ENCODE measurements at places on chromosomes 12 and 14.

DNA sequence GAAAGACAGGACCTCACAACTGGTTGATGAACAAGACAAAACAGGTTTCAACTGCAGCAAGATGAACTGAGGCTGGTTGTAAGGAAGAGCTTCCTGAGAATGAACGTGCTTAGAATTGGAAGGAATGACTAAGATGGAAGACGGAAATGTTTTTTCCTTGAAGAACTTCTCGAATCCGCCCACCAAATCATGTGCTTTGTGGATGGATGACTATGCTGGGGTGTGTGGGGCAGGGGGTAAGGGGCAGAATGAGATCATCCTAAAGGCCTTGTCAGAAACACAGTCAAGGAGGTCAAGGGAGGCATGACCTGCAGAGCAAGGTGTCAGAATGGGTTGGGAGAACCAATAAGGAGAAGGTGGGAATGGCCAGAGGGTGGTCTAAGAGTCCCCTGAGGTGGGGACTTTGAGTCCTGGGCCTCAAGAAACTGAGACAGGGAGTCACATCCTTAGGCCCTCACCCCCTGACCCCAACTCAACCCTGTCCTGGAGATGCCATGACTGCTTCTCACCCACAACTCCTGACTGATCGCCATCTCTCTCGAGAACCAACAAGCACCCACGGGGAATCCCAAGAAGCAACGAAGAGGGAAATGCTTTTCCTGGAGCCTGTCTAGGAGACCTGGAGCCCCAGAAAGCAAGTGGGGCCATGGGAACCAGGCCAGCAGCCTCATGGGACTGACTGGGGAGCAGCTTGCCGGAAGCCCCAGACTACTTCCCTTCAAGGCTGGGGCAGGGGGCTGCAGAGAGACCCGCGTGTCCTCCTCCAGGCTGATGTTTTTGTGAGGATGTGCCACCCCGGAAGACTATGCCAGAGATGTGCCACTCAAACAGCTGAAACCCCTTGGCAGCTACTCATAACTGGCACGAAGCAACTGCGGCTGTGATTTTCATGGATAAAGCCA lies 84.0 kb downstream of the ACTN1 start:
- no peak for DNase-seq

- DNase-seq = no peak
Measured at GRCh38 chr12:29008786-29009185, 140.3 kb upstream of the FAR2 start.

- no peak for DNase-seq
Measured at GRCh38 chr12:31687101-31687527, 27.6 kb downstream of the ETFBKMT start.

DNA sequence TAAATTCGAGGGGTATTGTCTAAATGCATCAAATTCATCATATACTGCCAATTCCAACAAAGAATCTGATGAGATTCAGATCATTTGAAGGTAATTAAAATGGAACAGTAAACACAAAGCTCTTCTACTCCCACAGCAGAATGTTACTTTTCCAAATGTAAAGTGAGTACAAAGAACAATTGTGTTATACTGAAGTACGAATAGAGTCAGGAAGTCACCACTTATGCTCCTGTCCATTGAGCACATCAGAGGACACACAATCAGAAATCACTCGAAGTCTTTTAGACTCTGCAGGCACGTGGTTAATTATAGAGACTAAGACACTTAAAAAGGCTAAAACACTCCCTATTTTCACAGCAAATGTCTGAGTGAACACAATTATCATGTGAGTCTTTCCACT lies 388.5 kb upstream of the MIS18BP1 start:
- no peak for DNase-seq

DNA sequence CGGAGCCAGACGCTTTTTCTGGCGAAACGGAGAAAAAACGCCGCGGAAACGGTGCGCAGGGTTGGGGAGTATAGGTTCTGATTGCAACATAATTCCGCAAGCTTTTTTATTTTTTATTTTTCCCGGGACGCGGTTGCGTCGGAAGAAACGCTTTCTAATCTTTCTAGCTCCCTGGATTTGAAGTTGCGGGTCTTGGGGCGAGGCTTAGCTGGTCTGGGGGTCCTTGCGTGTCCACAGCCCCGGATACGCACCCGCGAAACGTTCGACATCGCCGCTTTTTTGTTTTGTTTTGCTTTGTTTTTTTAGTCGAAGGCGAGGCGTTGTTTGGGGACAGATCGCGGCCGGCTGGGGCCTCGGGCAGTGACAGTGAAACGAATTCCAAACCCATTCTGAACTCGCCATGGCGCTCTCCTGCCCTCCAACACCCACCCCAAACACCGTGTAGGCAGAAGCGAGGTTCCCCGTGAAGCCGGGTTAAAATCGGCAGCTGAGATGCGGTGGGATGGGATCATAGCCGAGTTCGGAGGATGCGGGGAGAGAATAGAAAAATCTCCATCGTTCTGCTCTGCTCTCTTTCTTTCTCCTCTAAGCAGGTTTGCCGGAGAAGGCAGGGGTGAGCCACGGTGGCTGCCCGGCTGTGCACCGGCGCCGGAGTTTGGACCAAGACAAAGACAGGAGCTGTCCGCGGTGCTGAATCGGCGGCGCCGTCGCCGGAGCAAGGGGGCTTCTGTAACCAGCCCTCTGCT lies 8.1 kb upstream of the LHX5 start:
- peak; percentile 35 for DNase-seq

- DNase-seq = no peak
Measured at GRCh38 chr14:29674566-29675285, 252.9 kb downstream of the PRKD1 start.

GRCh38 chr14:76421662-76422061 lies 45.7 kb downstream of the ESRRB start:
- no peak for DNase-seq

- DNase-seq = no peak
Measured at GRCh38 chr14:30903285-30904124, 29.1 kb downstream of the COCH start.

DNA sequence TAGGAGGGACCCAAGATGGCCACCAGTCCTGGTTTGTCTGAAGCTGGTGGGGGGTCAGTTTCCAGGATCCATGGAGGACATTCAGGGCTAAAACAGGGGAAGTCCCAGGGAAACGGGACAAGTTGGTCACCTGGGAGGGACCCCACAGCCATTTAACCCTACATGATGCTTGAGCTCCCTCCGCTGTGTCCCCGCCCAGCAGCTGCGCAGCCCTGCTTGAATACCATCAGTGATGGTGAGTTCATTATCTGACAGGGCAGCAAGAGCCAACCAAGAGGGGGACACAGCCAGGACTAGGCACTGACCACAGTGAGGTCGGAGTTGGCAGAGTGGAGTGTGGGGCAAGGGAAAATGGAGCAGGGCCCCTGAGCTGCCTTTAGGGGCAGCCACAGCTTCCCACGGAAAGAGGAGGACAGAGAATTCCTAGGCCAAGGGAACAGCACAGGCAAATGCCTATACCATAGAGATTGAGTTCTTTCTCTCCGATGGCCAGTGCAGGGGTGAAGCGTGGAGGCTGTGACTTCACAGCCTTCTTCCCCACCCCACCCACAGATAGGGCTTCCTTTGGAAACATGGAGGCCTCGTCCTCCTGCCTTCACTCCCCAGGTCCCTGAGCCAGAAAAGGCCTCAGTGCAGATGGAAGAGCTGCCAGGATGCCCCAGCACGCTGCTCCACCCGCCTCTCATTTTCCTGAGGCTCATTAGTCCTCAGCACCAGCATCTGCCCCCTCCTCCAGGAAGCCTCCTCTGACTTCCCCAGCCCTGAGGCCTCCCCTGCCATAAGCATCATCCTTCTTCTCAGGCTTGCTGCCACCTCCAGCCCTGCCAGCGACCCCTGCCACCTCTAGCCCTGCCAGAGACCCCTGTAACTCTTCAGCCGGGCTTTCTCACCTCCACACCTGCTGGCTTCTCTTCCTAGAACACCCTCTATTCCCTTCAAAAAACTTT lies 51.4 kb downstream of the CYP46A1 start:
- DNase-seq = no peak

DNA sequence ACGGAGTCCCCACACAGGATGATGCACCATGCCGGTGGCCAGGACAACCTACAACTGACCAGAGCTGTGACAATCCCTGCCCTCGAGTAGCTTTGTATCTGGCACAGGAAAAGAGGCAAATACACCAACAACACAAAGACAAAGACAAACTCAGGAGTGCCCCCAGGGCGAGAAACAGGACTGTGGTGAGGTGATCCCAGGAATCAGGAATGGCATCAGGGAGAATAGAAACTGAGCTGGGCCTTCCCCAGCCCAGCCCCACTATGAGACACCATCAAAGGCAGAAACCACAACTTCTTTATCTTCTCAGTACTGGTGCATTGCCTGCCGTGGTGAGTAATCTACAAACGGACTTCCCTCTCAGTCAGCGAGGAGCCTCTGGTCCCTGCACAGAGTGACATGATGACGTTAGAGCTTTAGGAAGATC lies 157.7 kb downstream of the TTC7B start:
- DNase-seq = peak; percentile 25

- DNase-seq = no peak
Measured at GRCh38 chr14:54788701-54789100, 113.9 kb downstream of the GCH1 start.

DNA sequence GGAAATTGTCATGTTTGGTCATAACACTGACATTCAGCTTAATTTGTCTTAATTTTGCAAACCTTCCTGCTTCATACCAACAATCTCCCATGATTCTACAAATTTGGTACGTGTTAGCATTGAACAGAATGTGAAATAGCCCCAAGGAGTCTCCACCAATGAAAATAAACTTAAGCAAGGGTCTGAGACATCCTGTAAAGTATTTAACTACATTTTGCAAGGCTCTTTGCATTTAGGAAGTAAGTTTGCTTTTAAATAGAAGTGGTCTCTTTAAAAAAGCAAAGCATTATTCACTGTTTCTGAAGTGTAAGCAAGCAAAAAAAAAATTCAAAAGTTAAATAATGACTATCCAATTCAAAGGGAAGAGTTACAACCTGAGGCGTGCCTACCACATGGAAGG lies 79.9 kb downstream of the WASHC3 start:
- no peak for DNase-seq

- DNase-seq = no peak
Measured at GRCh38 chr14:64709126-64709525, 4.9 kb downstream of the PLEKHG3 start.

- DNase-seq = peak; percentile 52
Measured at GRCh38 chr12:104524034-104524832, 67.5 kb downstream of the CHST11 start.

GRCh38 chr12:76871742-76872141 lies 7.1 kb downstream of the CSRP2 start:
- no peak for DNase-seq

DNA sequence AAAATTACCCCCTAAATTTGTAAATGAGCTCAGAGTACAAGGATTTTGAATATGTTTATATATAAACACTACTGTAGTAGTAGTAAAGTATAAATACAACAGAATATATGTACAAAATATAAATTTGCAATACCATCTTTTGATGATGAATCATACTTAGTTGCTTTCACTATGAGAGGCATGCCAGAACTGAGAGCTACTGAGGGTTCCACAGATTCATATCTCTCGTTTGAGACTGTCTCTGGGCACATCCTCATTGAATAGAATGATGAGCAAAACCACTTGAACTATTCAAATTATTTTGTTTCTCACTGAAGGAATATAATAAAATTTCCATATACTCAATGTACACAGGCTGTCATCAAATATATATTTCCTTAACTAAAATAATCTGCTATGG lies 417.6 kb downstream of the NAV3 start:
- DNase-seq = peak; percentile 46

- DNase-seq = no peak
Measured at GRCh38 chr12:111842556-111843396, 748 bp downstream of the MAPKAPK5 start.

GRCh38 chr14:50864946-50865345 lies 6.9 kb upstream of the ABHD12B start:
- no peak for DNase-seq

- no peak for DNase-seq
Measured at GRCh38 chr12:108301346-108301745, 37.8 kb downstream of the CMKLR1 start.

DNA sequence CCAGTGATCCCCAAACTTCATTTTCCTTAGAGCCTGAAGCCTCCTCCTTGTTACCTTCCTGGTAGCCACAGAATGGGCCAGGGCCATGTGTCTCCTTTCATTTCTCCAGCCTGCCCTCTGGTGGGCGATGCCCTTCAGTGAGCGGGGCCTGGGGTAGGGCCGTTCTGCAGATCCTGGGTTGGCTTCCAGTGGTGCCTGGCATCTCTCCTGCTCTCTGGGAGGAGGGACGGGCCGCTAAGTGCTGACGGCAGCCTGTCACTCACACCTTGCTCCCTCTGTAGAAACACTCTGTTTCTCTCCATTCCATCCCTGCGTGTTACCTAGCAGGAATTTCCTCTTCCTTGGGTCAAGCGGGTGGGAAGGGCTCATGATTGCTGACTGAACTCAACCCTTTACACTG lies 232.1 kb downstream of the CACNA1C start:
- DNase-seq = peak; percentile 88

GRCh38 chr14:96727491-96727890 lies 69.7 kb upstream of the VRK1 start:
- no peak for DNase-seq

GRCh38 chr12:13024531-13024916 lies 19.7 kb upstream of the FAM234B start:
- no peak for DNase-seq

DNA sequence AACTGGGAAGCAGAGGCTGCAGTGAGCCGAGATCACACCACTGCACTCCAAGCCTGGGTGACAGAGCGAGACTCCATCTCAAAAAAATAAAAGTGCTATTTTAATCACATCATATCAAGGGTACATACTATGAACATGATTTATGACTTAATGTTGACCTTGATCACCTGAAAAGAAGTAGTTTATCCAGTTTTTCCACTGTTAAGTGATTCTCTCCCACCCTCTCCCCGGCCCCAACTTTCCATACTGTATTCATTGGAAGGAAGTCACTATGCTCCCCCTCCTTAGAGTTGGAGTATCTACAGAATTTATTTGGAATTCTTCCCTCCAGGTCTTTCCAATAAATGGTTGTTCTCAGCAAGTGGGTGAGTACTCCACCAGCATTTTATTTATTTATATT lies 3.0 kb upstream of the PRMT5 start:
- DNase-seq = no peak

DNA sequence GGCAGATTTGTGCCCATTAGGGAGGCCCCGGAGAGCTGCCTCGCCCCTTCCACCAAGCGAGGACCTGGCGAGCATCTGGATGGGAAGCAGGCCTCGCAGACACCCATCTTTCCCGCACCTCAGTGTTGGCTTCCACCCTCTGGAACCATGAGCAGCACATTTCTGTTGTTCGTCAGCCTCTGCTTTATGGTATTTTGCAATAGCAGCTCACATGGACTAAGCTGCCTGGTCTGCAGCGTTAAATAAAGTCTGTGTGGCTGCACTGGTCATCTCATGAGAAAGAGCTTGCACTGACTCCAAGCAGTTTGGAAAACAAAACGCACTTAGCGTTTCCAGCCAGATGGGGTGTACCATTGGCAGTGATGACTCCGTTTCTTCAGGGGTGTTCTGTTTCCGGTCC lies 75.8 kb downstream of the GLT1D1 start:
- no peak for DNase-seq

- peak; percentile 1 for DNase-seq
Measured at GRCh38 chr14:70098250-70098809, 90.4 kb downstream of the SLC8A3 start.

Data from fibroblast of skin of scalp (primary cell).